ENCODE measurements at places on chromosomes 7 and 10. TPM values are rescaled to one million over a fixed set of nuclear protein-coding genes. Genes with fewer than 3 reads are reported as not detected.

Gene KIAA1549
- total RNA-seq, result 1.7 TPM

Gene CYP26C1
- not detected for total RNA-seq

Gene ACSM6
- not detected for total RNA-seq

Gene PIK3AP1
- total RNA-seq, result 5.1 TPM

Gene HABP2
- total RNA-seq, result not detected

Gene CDK6
- 106 TPM for total RNA-seq

- H3K36me3 ChIP-seq, result no peaks in the 10 kb centered on the region
- H3K4me3 ChIP-seq, result no peak overlapping the region
- no peak overlapping the region for H3K27ac ChIP-seq
- peaks cover 58% of the 10 kb centered on the region for H3K27me3 ChIP-seq
Measured at GRCh38 chr10:97969538-97970079, 60.8 kb downstream of the CRTAC1 start.

DNA sequence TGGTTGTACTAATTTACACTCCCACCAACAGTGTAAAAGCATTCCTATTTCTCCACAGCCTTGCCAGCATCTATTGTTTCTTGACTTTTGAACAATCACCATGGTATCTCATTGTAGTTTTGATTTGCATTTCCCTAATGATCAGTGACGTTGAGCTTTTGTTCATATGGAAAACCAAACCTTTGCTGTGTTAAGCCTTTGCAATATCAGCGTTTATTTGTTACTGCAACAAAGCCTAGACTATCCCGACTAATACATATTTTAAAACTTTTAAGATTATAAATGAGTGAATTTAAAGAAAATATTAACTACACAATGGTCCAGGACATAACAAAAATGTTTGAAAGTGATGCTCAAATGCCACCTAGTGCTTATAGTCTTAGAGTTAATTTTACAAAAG is 26.6 kb downstream of the TRIL start:
- DNase-seq, result no peak
- no peaks in the 10 kb centered on the region for H3K36me3 ChIP-seq
- H3K4me3 ChIP-seq, result no peak overlapping the region
- peaks cover 37% of the 10 kb centered on the region for H3K27me3 ChIP-seq

- no peaks in the 10 kb centered on the region for H3K27me3 ChIP-seq
- DNase-seq, result no peak
- H3K4me1 ChIP-seq, result peaks cover 11% of the 10 kb centered on the region
- peak overlapping the region; percentile 16 for H3K4me3 ChIP-seq
Measured at GRCh38 chr7:143987513-143987912, 12.6 kb upstream of the OR6B1 start.

DNA sequence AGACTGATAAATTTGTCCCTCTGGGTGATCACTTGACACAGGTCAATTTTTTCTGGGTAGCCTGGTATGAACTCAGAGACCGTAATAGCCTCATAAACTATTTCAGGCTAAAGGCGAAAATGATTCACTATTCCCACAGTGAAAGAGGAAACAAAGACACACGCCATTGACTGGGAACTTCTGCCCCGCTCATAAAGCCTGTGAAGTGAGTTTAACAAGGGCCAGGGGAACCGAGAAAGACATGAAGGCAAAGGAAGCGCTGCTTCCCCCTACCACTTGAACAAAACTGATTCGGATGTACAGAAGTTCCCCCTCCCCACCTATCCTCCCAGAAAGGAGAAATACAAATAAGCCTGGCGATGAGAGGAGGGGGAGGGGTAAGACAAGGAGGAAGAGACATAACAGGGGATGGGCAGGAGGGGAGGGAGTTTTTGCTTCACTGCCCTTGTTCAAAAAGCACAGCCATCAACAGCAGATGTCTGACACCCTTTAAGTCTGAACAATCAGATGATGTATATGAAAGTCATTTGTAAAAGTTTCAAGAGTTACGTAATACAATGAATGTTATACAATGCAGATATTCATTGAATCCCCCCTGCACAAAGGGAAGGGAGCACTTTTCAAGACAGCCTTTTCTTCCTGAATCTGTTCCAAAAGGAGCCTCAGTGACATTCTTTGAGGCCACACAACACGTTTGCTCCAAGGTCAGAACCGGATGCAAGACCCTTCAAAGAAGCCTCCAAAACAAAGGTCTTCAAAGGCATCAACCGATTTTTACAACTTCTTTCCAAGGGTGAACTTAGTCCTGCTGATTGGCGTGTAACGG is 734 bp downstream of the ABCB4 start:
- peak overlapping the region; percentile 62 for H3K27ac ChIP-seq
- H3K4me1 ChIP-seq, result peaks cover 11% of the 10 kb centered on the region
- H3K4me3 ChIP-seq, result peak overlapping the region; percentile 53
- DNase-seq, result no peak
- H3K27me3 ChIP-seq, result peaks cover 47% of the 10 kb centered on the region
- H3K36me3 ChIP-seq, result no peaks in the 10 kb centered on the region

DNA sequence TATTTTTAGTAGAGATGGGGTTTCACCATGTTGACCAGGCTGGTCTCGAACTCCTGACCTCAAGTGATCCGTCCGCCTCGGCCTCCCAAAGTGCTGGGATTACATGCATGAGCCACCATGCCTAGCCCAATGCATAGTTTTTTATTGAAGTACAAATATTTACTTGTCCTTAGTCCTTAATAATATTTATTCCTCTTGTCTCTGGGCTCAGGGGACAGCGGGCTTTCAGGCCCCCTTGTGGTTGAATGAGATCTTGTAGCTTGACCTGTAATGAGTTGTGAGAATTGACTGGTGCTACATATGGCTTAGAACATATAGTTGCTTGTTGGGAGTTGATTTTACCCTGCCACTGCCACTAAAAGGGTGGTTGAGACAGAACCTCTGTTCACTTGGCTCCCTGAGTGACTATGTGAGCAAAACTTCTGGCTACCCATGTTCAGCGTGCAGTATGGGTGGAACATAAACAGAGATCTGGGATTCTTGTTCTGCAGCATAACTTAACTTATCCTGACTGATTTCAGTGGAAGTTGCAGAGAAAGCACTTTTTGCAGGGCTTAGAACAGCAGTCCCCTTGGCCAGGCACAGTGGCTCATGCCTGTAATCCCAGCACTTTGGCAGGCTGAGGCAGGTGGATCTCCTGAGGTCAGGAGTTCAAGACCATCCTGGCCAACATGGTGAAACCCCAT is 14.9 kb downstream of the CCL26 start:
- H3K27ac ChIP-seq, result no peak overlapping the region
- H3K4me3 ChIP-seq, result no peak overlapping the region
- H3K4me1 ChIP-seq, result no peaks in the 10 kb centered on the region
- H3K27me3 ChIP-seq, result no peaks in the 10 kb centered on the region
- DNase-seq, result no peak

- no peak overlapping the region for H3K4me3 ChIP-seq
- H3K27ac ChIP-seq, result no peak overlapping the region
- H3K36me3 ChIP-seq, result no peaks in the 10 kb centered on the region
- DNase-seq, result no peak
- peaks cover 12% of the 10 kb centered on the region for H3K4me1 ChIP-seq
- H3K27me3 ChIP-seq, result peaks cover 7% of the 10 kb centered on the region
Measured at GRCh38 chr10:133059093-133059470, 28.6 kb upstream of the ADGRA1 start.

DNA sequence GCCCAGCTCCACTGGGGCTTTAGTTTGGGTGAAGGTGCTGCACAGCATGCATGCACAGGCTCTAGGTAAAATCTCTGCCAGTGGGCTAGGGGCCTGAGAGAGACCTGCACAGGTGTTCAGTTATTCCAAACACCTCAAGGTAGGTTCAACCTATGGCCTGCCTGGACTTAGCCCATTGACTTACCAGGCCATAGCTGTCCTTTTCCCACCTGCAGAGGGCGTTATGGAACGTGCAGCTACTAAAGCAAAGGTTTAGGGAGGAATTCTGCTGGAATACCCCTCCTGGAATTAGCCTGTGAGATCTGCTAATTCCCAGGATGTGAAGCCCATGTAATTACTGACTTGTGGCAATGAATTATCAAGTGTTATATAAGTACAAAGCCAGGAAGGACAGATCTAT is 3.6 kb downstream of the VWC2 start:
- no peak for DNase-seq
- H3K27ac ChIP-seq, result no peak overlapping the region
- H3K4me3 ChIP-seq, result no peak overlapping the region
- peaks cover 2% of the 10 kb centered on the region for H3K4me1 ChIP-seq

DNA sequence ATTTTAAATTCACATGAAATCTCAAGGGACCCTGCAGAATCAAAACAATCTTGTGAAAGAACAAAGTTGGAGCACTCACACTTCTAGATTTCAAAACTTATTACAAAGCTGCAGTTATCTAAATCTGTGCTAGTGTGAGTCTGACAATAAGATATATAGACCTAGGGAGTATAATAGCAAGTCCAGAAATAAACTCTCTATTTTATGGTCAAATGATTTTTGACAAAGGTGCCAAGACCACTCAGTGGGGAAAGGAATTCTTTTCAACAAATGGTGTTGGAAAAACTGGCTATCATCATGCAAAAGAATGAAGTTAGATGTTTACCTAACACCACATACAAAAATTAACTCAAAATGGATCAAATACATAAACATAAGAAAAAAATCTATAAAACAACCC is 68.2 kb downstream of the TFEC start:
- no peaks in the 10 kb centered on the region for H3K36me3 ChIP-seq
- no peaks in the 10 kb centered on the region for H3K27me3 ChIP-seq
- H3K4me1 ChIP-seq, result no peaks in the 10 kb centered on the region
- DNase-seq, result no peak

- H3K4me1 ChIP-seq, result peaks cover 66% of the 10 kb centered on the region
- H3K36me3 ChIP-seq, result peaks cover 7% of the 10 kb centered on the region
- peak overlapping the region; percentile 25 for H3K27ac ChIP-seq
- DNase-seq, result no peak
- no peak overlapping the region for H3K4me3 ChIP-seq
Measured at GRCh38 chr10:102284531-102284930, 39.2 kb downstream of the GBF1 start.

- H3K27me3 ChIP-seq, result peaks cover 9% of the 10 kb centered on the region
- no peak overlapping the region for H3K27ac ChIP-seq
- DNase-seq, result peak; percentile 14
- H3K36me3 ChIP-seq, result no peaks in the 10 kb centered on the region
Measured at GRCh38 chr10:123614888-123615287, 51.3 kb upstream of the GPR26 start.

DNA sequence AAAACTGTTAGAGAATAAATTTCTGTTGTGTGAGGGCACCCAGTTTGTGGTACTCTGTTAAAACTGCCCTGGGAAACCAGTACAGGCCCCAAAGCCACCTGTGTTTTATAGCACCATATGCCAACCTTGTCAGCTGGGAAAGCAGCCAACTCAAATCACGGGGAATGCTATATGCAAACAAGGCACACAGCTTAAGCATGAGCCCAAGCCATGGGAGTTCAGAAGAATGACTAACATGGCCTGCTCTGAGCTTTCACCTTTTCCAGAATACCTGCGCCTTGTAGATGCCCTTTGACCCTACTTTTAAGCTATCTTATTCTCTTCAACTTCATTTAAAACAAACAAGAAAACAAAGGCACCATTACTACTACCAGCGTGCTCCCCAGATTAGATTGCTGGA is 5.5 kb upstream of the SLC25A13 start:
- H3K27ac ChIP-seq, result no peak overlapping the region
- no peaks in the 10 kb centered on the region for H3K36me3 ChIP-seq
- peaks cover 16% of the 10 kb centered on the region for H3K4me1 ChIP-seq

- no peak overlapping the region for H3K4me3 ChIP-seq
- H3K27ac ChIP-seq, result no peak overlapping the region
- no peaks in the 10 kb centered on the region for H3K27me3 ChIP-seq
- H3K36me3 ChIP-seq, result no peaks in the 10 kb centered on the region
- no peak for DNase-seq
- peaks cover 14% of the 10 kb centered on the region for H3K4me1 ChIP-seq
Measured at GRCh38 chr10:114811862-114812261, 9.7 kb upstream of the FHIP2A start.

DNA sequence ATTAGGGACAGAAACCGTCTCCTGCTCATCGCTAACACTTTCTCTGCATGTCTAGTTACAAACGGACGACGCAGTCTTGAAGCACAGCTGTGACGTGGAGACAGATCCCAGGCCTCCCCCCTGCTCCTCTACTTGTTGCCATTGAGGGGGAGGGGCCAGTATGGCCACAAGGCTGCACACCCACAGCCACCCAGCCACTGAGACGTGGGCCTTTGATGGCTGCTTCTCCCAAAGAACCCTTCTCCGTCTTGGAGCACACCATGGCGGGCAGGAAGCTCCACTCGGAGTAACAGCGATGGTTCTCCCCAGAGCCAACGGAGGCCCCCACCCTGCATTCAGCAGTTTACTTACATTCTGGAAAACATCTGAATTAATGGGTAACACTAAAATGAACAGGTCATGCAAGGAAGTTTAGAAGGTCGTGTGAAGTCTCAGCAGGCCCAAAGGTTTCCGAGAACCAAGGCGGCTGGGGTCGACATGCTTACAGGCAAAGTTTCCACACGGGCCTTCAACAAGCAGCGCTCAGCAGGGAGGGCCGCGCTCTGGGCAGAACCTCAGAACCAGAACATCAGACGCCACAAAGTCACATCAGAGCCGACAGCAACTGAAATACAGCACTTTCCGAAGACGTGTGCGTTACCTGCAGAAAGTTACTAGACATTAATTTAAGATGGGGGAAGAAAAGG is 169.6 kb downstream of the DIP2C start:
- H3K27me3 ChIP-seq, result no peaks in the 10 kb centered on the region
- H3K36me3 ChIP-seq, result no peaks in the 10 kb centered on the region
- no peak overlapping the region for H3K27ac ChIP-seq
- DNase-seq, result no peak
- no peaks in the 10 kb centered on the region for H3K4me1 ChIP-seq

DNA sequence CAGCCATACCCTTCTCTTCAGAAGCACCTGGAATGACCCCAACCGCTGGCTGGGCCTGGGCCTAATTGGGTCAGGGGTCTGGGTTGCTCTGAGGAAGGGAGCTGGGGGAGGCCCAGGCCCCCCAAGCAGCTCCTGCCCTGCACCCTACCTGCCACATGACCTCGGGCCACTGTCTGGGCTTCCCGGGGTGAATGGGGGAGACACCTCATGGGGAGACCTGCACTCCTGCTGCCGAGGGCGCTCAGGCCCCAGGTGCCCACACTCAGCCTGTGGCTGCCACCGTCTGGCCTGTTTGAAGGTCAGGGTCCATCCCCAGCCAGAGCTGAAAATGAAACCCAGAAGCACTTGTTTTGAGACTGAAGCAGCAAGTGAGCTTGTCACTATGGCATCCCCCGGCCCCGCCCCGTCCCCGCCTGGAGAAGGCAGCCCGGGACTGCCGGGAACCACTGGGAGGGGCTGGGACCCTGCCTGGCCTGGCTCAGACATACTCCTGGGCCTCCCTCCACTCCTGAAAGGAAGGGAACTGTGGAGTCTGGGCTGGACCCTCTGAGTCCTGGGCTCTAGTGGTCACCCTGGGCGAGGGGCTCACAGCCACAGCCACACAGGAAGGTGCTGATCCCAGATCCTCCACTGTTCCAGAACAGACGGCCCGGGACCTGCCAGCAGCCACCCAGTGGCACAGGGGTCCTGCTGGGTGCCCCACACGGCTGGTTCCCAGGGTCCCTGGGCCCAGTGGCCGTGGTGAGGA is 7.4 kb upstream of the MICALL2 start:
- DNase-seq, result no peak
- H3K27ac ChIP-seq, result no peak overlapping the region
- no peaks in the 10 kb centered on the region for H3K27me3 ChIP-seq
- no peak overlapping the region for H3K4me3 ChIP-seq
- no peaks in the 10 kb centered on the region for H3K36me3 ChIP-seq
- no peaks in the 10 kb centered on the region for H3K4me1 ChIP-seq

- H3K27ac ChIP-seq, result no peak overlapping the region
- no peak for DNase-seq
- H3K4me1 ChIP-seq, result no peaks in the 10 kb centered on the region
- H3K36me3 ChIP-seq, result peaks cover 26% of the 10 kb centered on the region
- no peaks in the 10 kb centered on the region for H3K27me3 ChIP-seq
Measured at GRCh38 chr7:103124429-103124979, 24.4 kb downstream of the NAPEPLD start.

Measured in activated naive CD8-positive, alpha-beta T cell treated with anti-CD3 and anti-CD28 coated beads for 36 hours (primary cell).